Renal pelvis (tissue), 12 donors: ENCODE measurements at places on chromosomes 1 and 21.
A peak's percentile ranks its signal among the peaks of the same experiment; 100 is the strongest.

GRCh38 chr21:42388740-42389448, 7.0 kb downstream of the TMPRSS3 start:
- DNase-seq = no peak

- DNase-seq = peak; percentile 73
Observed at GRCh38 chr21:36927719-36928117, 38.8 kb downstream of the HLCS start.

- DNase-seq = no peak
Observed at GRCh38 chr1:156515956-156516355, 15.4 kb upstream of the MEF2D start.

- DNase-seq = no peak
Observed at GRCh38 chr1:65395887-65396612, 24.4 kb upstream of the LEPR start.

DNA sequence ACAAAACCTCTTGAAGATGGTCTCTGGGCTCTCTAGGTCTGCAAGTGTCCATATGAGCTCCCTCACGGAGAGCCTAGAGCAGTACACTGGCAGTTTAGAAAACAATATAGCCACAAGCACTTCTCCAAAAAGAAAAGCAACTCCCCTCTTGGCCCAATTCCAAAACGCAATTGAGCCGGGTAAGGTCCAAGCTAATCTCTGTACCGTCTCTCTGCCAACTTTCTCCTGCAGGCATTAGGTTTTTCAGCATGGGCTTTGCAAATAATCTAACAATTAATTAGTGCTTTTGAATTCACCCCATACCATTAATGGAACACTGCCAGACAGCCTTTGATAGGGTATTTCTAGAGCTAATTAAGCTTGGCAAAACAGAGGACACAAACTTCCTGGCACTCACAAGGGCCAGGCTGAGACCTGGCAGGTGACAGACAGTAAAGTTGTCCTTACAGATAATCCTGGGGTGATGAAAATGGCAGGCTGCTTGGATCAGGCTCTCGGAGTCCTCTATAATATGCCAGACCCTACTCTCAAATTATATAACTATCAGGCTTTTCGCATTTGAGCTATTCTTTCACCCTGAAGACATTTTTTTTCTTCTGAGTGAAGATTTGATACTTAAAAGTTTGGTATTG, 39.8 kb downstream of the TGFBR3 start:
- peak; percentile 79 for DNase-seq

GRCh38 chr1:178727014-178727895, 2.2 kb downstream of the RALGPS2 start:
- no peak for DNase-seq

- DNase-seq = no peak
Observed at GRCh38 chr1:97806996-97807520, 113.8 kb downstream of the DPYD start.

- DNase-seq = peak; percentile 42
Observed at GRCh38 chr1:197367627-197368026, 99.6 kb downstream of the CRB1 start.

DNA sequence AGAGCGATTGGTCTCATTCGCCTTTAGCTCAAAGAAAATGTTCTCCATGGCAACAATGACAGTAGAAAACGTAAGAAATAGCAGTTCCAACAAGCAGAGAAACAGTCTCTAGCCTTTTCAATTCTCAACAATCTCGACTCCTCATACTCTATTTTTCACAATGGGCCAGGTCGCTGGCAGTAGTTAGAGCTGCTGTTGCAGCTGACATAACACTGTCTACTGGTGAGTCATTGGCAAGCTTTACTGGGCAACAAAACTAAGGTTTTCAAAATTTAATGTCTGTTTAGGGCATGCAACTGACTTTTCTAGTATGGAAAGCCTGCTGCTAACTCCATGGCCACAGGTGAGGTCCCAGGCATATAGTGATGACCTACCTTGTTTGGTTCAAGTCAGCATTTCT, 221.1 kb upstream of the KAZN start:
- no peak for DNase-seq

DNA sequence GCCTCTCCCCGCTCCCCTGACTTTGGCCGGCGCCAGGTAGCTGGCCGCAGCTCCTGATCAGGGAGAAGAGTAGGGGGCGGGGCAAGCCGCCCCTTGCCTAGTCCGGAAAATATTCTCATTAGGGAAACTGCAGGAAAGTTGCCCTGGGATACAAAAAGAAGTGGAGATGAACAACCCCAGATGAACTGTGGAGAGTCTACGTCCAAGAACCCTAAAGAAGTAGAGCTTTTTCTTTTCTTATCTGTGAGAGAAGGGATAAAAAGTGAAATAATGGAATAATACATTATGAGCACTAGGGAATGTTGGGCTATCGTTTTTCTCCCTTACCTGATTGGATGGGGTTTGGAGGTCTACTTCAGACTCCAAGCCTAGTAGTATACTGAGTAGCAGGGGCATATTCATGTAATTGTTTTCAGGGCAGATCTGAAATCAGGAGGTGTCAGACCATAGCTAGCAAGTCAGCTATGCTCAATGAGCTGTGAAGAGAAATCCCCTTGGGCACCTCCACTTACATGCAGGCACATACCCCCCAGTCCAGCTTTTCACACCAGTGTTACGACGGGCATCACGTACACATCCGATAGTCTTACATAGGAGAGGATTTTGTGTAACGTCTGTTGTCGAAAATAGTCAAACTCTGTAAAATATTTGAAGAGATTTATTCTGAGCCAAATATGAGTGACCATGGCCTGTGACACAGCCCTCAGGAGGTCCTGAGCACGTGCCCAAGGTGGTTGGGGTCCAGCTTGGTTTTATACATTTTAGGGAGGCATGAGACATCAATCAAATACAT, 1.7 kb upstream of the DUSP10 start:
- peak; percentile 56 for DNase-seq

- DNase-seq = no peak
Observed at GRCh38 chr1:153478047-153478691, 17.7 kb upstream of the S100A7 start.

- DNase-seq = no peak
Observed at GRCh38 chr1:63466759-63467158, 56.3 kb downstream of the ITGB3BP start.

DNA sequence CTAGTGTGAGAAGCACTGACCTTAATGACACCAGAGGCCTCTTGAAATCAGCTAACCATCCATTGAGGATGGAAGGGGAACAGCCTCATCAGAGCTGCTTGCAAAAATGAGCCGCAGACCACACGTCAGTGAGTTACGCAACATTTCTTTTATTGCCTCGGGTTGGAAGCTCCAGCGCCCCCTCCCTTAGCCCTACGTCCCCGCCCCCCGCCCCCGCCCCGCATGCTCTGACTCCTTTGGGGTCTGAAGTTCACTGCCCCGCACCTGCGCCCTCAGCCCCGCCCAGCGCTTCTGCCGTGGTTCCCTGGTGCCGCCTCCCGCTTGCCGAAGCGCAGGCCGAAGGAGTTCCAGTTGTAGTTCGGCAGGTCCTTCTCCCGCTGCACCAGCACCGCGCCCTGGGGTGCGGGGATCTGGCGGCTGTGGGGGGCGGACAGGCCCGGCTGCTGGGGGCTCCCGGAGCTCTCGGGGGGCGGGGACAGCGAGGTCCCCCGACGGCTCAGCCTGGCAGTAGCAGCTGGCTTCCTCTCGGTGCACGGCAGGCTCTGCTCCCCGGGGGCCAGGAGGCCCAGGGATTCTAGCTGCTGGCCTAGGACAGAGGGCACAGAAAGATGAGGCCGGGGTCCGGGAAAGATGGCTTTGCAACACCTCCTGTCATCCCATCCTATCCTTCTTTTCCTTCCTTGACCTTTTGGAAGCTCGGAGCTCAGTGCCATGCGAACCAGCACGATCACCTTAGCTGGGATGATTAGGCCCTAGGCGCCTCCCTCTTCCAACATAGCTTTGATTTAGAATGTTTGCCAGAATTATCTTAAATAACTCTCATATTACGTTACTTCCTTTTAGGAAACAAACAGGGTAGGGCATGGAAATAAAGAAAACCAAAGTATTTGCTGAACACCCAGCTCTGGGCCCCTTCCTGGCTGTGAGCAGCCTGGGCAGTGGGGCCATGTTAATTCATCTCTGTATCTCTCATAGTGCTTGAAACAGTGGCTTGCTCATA, 5.8 kb downstream of the KISS1 start:
- peak; percentile 43 for DNase-seq

DNA sequence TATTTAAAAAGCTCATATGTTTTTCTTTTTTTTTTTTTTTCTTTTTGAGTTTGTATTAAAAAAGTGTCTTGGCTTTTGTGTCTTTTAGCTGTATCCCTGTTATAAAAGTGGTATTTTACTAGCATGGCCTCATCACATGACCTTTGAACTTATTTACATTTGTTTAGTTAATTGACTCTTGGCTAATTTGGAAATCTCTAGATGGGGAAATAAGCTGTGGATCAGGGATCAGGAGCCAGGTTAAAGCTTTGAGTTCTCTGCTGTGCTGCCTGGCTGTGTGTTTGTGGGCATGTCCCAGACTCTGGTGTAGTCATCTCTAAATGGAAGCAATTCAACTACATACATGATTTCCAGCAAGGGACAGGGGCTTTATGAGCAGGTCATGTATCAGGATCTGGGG, 56.5 kb downstream of the HHAT start:
- DNase-seq = no peak

GRCh38 chr1:184911103-184911745, 63.1 kb downstream of the NIBAN1 start:
- no peak for DNase-seq

DNA sequence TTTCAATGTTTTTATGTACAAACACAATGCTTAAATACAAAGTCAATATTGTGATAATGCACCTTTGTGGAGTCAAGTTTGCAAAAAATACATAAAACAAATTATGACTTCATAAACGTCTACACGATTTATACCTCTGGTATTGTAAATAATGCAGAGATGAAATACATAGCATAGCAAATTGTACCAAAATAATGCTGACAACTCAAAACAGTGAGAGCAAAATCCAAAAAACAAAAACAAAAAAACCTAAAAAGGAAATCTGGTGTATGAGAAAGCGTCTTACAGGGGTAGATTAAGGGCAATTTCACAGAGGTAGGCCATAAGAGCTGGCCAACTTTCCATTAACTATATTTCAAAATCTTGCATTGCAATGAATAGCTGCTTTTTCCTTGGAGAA, 161.5 kb upstream of the LRRC7 start:
- no peak for DNase-seq

DNA sequence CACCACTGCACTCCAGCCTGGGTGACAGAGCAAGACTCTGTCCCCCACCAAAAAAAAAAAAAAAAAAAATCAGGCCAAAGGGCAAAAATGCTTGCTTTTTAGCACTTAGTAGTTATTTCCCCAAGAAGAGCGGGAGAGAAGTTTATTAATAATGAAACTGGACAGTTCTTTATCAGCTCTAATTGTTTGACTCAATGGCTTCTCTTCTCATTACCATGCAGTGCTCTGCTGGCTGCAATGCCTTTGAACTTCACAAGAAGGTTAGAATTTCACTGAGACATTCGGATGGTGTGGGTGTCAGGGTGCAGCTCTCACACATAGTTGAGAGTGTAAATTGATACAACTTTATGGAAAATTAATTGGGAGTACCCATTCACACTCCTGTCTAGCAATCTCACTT, 63.7 kb downstream of the EDARADD start:
- DNase-seq = no peak
